ENCODE measurements at places on chromosomes 4 and X. TPM values are rescaled to one million over a fixed set of nuclear protein-coding genes. Genes with fewer than 3 reads are reported as not detected.

GRCh38 chr4:184968784-184969201 is 49.5 kb upstream of the HELT start:
- no peak overlapping the region for H3K27ac ChIP-seq
- H3K4me3 ChIP-seq, result no peak overlapping the region
- no peaks in the 10 kb centered on the region for H3K4me1 ChIP-seq
- no peaks in the 10 kb centered on the region for H3K27me3 ChIP-seq

- no peak overlapping the region for H3K27ac ChIP-seq
- peaks cover 7% of the 10 kb centered on the region for H3K4me1 ChIP-seq
- no peaks in the 10 kb centered on the region for H3K27me3 ChIP-seq
- no peak for DNase-seq
These were observed 47.8 kb downstream of the SLIT2 start for GRCh38 chr4:20299515-20299914.

DNA sequence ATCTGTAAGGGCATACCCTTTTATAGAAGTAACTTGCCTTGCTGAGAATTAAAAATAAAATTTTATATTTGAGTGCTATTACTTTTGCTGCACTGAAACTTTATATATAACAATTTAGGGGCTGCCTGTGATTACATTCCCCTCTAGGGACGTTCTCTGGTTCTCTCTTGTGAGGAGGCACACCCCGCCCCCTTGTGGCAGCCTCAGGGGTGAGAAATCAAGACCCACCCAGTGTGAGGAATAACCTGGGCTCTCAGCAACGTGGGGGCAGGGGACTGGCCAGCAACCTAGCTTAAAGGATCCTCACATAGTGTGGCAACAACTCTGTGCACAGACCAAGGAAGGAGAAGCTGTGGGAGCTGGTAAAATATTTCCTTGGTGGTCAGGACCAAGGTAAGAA is 43.7 kb downstream of the MAGEA9 start:
- no peaks in the 10 kb centered on the region for H3K4me1 ChIP-seq
- no peak overlapping the region for H3K27ac ChIP-seq
- no peak overlapping the region for H3K4me3 ChIP-seq
- DNase-seq, result no peak

UGT2A1 gene
- total RNA-seq, result not detected
